ENCODE measurements at places on chromosomes 16 and 17.

GRCh38 chr16:30005341-30006094 is 5.3 kb downstream of the DOC2A start:
- DNase-seq: no peak

DNA sequence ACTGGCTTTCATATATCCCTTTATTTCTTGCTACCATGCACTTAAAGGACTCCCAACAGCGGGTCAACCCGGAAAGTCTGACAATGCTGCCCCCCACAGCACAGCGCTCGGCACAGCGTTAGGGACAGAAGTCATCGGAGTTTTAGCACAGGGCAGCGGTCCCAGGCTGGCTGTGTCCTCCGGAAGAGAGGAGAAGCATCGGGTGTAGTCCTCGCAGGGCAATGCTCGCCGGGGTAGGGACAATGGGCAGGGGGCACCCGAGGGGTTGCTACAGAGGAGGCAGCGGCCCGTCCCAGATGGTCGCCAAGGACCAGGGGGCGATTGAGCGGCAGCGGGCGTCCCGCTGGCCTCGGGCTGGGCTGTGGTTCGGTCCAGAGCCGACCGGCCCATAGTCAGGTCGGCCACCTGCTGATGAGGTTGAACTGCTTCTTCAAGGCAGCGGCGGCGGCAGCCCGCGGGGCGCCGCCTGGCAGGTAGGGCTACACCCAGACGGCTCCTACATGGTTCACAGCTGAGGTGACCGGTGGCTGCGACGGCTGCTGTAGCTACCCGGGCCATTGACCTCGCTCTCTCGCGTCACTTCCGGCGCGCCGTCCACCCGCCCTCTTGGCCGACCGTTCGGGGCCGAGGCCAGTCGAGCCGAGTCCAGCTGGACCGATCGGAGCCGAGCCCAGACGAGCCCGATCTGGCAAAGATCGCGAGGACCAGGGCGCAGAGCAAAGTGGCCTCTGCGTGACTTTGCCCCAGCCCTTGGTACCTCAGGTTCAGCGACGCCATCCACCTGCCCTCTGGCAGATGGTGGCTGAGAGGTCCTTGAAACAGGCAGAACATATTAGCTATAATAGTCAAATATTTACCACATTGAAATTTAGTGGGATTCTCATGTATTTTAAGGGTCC is 4.7 kb upstream of the LCMT1 start:
- no peak for DNase-seq

GRCh38 chr16:14180481-14180944 is 109.4 kb downstream of the MRTFB start:
- no peak for DNase-seq

- no peak for DNase-seq
Observed at GRCh38 chr17:15649861-15650421, 30.4 kb upstream of the FBXW10B start.

GRCh38 chr16:9941245-9941644 is 241.0 kb downstream of the GRIN2A start:
- no peak for DNase-seq

- DNase-seq: no peak
Observed at GRCh38 chr17:33492731-33493265, 199.7 kb upstream of the ASIC2 start.

- DNase-seq: no peak
Observed at GRCh38 chr16:15975172-15975571, 25.8 kb downstream of the ABCC1 start.

DNA sequence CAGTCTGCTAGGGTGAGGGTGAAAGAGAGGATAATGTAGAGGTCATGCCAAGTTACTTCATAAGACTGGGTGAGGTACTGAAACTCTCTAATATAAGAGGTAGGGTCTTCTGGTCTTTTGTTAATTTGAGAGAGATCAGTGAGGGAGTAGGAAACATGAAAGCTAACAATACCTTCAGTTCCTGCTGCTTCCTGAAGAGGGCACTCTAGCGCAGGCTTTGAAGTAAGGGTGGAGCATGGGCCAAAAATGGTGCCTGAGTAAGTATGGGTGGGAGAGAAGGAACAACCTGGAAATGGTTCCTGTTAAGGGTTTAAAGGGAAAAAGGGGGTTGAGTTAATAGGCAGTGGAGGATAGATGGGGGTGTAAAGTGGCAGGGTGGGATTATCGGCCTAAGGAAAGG is 2449.5 kb downstream of the TP53TG3F start:
- no peak for DNase-seq

DNA sequence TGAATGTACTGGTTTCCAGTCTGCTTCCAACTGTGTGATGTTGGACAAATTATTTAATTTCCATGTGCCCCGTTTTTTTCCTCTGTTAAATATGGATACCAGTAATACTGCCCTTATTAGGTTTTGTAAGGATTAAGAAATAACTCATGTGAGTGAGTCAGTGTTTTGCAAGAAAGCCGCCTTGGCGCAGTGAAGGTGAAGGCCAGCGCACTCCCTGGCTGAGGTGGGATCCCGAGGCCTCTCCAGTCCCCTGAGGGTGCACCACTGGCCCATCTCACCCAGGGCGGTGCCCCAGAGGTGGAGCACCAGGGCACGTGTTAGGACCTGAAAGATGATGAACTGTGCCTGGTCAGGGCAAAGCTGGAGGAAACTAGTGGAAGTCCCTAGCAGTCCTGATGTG is 43.5 kb downstream of the PHKB start:
- no peak for DNase-seq

GRCh38 chr17:58996968-58997367 is 109.7 kb downstream of the TRIM37 start:
- DNase-seq: no peak

DNA sequence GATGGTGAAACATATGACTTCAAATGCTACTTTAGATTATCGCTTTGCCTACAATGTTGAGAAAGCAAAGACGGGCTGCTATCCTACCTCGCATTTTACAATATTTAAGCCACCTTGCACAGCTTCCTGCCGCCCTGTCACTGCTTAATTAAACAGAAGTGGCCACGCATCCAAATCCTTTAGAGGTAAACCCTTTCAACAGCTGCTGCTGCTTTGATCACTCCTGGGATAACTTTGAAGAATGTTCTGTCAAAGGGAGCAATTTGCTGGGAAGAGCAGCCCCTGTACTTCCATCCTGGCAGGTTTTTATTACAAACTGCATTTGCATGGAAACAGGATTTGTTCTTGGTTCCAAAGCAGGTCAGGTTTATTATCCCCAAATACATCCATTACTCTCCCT is 24.2 kb upstream of the SSTR2 start:
- DNase-seq: no peak

- no peak for DNase-seq
Observed at GRCh38 chr16:87780385-87780989, 14.7 kb upstream of the KLHDC4 start.

DNA sequence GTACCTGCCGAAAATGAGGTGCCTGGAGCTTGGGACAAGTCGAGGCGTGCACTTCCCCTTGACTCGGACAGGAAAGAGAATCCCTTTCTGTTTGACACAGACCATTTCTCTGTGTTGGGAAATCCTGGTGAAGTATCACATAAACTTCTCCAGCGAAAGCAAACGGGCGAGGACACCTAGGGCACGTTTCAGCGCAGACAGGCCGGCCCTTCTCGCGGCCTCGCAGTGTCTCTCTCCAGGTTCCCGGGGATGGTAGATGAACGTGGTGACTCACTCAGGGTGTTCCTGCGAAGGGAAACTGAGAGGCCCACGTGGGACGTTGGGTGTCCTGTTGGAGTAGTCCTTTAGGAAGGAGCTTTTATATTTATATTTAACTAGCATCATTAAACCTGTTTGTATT is 36.3 kb upstream of the ZNF750 start:
- no peak for DNase-seq

- no peak for DNase-seq
Observed at GRCh38 chr17:77873500-77874302, 84.8 kb upstream of the TNRC6C start.

- DNase-seq: no peak
Observed at GRCh38 chr17:64073771-64074703, 53.6 kb upstream of the ICAM2 start.

DNA sequence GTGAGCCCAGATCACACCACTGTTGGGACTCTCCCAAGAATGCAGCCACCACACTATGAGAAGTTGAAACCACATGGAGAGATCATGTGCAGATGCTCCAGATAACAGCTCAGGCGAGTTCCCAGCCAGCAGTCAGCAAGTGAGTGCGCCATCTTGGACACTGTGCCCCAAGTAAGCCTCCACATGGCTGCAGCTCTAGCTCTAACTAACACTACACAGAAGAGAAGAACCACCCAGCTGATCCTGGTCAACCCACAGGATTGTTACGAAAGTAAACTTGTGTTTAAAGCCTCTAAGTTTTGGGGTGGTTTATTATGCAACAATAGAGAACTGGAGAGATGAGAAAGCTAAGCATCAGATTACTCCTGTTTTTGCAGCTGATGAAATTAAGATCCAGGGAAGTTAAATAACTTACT is 25.8 kb downstream of the SLC38A7 start:
- no peak for DNase-seq

DNA sequence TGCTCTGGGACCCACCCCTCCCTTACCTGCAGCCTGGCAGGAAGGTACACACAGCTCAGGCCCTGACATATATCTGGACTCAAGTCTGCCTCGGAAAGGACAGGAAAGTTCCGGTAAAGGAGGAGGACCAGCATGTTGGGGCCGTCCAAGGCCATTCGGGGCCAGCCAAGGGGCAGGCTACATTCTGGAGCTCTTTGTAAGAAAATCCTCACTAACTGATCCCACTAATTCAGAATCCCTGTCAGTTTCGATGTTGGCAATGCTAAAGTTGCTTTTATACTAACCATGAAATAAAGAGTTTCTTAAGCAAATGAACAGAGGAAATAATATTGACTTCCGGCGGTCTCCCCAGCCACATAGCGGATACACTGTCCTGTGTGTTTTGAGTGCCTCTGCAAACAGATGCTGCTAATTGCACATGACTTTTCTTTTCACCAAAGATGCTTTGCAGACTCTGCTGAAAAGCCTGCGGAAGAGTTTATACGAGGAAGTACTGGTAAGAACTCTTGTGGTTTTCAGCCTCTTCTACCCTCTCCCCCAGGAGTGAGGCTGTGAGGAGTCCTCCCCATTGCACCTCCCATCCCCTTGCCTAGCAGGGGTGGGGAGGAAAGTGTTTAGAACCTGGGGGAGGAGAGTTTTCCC is 54.8 kb downstream of the PLXDC1 start:
- no peak for DNase-seq

- no peak for DNase-seq
Observed at GRCh38 chr16:70434484-70435260, 4.2 kb downstream of the ST3GAL2 start.

- no peak for DNase-seq
Observed at GRCh38 chr16:4566144-4566543, 10.0 kb downstream of the C16orf96 start.

GRCh38 chr17:182050-182751 is 751 bp upstream of the DOC2B start:
- DNase-seq: no peak

GRCh38 chr16:52920331-52920730 is 132.4 kb downstream of the CHD9NB start:
- DNase-seq: no peak

- no peak for DNase-seq
Observed at GRCh38 chr16:68084504-68085258, 489 bp upstream of the NFATC3 start.
